ENCODE measurements at places on chromosomes 12 and 14.

- DNase-seq, result no peak
These were observed 192.8 kb upstream of the RGS6 start for GRCh38 chr14:71739273-71739990.

GRCh38 chr14:102784892-102785594, 7.8 kb downstream of the TRAF3 start:
- no peak for DNase-seq

DNA sequence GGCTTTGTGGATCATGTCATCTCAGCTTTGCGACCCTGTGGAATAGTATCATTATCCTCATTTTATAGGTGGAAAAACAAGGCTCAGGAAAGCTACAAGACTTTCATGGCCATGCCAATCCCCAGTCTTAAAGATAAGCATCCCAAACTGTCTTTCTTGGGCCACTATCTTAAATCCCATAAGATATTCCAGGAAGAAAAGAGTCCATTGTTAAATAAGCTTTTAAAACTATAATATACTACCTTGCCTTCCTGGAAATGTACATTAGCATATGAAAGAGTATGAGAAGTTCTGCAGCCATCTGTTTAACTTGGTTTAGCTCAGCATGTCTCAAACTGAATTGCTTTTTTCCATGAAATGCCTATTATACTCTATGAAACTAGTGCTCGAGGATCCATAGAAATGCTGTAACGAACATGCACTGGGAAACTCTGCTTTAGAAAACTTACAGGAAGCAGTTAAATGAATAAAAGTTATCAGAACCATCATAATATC, 77.1 kb downstream of the B4GALNT3 start:
- no peak for DNase-seq

DNA sequence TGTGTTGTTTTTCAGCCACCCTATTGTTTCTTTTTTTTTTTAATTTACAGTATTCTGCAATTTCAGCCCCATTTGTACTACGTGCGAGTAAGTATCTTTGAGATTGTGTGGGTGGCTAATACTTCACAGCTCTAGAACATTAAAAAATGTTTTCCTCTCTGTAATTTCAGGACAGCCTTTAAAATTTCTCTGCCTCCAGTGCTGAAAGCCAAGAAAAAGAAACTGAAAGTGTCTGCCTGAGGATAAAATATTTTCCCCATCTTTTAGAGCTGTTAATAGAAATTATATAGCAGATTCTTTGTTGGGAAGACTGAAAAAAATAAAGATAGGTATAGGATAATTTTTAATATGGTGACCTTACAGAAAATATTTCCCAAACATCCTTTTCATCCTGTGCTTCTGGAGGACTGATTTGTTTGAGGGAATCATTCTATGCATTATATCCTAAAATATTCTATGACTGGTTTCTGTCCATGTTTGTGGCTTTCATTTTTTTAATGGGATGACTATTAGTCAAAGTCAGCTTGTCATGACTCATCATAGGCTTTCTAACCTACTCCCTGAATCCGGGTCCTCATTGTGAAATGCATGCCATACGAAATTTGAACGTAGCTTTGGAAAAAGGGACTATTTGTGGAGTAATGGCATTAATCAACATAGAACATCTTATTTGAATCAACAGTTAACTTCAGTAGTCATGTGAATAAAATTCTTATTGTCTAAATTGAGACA, 10.8 kb upstream of the TCTN2 start:
- no peak for DNase-seq

DNA sequence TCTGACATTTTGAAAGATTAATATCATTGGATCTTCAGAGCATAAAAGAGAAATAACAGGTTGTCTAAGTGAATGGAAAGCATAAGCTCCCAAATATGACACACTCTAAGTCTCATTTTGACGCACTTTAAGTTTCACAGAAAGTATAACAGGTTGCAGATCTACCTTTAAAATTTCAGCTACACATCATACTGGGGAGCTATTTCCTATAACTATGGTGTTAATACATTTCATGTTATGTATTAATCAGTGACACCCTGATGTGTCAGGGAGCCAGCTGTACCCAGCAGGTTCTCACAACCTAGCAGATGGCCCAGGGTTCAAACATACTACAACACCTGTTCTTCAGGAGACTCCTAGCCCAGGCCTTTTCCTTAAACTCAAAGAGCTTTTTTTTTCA, 31.1 kb upstream of the TMX1 start:
- no peak for DNase-seq

GRCh38 chr12:38907201-38907923, 2.0 kb upstream of the CPNE8 start:
- DNase-seq, result no peak

DNA sequence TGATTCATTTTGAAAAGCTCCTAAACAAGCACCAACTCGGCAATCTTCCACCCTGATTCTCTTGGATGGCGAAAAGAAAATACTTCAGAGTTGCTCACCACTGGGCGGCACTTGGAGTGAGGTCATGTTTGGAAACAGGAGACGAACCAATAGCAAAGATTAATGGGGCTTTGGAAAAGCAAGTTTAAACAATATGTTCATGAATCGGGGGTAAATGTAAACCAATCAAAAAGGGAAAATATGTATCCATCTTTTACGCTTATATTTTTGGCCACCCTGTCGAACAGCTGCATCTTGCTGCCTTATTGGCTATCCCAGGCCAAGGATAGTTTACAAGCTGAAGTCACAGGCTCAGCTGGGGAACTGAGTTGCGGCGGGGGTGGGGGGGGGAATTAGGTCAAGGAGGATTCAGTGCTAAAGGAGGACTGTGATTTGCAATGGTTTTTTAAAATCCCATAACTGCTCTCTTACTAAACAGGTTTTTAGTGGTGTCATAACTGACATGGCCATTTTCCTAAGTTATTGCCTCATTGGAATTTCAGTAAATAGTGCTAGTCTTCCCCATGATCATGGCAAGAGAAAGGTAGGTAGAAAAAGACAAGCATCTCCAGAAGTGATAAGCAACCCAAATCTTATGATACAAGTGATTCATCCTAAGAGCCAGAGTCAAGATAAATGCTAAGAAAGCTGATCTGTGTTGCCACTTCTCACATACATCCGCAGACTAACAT, 210.6 kb downstream of the PHLDA1 start:
- no peak for DNase-seq

DNA sequence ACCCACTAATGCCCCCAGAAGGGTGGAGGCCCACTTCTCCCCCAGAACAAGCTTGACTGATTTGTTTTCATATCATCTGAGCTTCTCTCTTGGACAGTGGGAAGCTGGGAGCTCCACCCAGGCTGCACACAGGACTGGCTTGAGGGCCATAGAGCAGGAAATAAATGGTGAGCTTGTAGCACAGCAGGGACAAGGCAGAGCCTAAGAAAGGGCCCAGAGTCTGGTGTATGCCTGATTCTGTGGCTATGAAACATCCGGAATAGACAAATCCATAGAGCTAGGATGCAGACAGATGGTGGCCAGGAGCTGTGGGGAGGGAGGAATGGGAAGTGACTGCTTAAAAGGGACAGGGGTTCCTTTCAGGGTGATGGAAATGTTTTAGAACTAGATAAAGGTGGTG, 79.0 kb downstream of the ARL6IP4 start:
- no peak for DNase-seq

GRCh38 chr14:104939666-104940410, 15.2 kb downstream of the PLD4 start:
- no peak for DNase-seq

GRCh38 chr12:52255926-52256583, 18.4 kb upstream of the KRT86 start:
- DNase-seq, result no peak

GRCh38 chr12:120748242-120748641, 22.6 kb downstream of the ACADS start:
- DNase-seq, result no peak

GRCh38 chr12:121649819-121650353, 19.6 kb downstream of the MORN3 start:
- DNase-seq, result no peak

GRCh38 chr12:49932023-49932422, 18.5 kb upstream of the AQP2 start:
- no peak for DNase-seq

GRCh38 chr12:124706363-124706762, 139.0 kb upstream of the NCOR2 start:
- DNase-seq, result no peak

- no peak for DNase-seq
These were observed 115.3 kb downstream of the PTGER2 start for GRCh38 chr14:52429451-52429850.

GRCh38 chr14:99155173-99156089, 116.6 kb downstream of the BCL11B start:
- DNase-seq, result no peak

DNA sequence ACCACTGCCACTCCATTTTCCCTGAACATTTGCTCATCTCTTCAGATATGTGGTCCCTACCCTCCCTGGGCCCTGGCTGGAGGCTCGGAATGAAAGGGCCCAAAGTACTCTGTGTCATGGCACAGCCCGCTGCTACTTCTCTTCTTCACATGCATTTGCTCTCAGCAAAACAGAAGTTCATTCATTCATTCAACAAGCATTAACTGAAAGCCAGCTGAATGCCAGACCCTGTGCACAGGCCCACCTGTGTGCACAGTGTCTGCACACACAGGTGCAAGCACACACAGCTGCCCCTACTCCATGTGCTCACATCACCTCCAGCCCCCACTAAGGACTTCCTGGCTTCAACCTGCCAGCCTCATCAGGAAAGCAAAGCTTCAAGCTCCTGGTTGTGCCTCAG, 7.8 kb downstream of the WNT1 start:
- DNase-seq, result no peak

DNA sequence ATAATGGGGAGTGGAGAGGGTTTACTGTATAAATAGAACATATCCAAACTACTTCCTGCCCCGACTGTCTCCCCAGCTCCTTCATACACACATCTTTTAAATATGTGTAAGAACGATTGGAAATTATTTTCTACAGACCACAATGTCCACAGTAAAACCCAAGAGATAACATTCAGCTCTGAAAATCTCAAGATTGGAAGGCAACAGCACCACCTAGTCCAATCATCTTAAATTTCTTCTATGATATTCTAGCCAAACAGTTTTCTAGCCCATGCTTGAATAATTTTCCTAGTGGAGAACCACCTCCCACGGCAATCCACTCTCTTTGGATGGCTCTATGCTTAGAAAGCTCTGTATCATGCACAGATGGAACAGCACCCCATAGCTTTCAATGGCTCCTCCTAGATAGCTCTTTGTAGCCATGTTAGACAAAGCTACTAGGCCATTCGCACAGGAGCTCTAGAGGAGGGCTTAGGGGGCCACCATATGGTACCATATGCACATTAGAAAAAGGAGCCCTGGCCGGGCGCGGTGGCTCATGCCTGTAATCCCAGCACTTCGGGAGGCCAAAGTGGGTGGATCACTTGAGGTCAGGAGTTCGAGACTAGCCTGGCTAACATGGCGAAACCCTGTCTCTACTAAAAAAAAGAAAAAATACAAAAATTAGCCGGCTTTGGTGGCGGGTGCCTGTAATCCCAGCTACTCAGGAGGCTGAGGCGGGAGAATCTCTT, 18.1 kb downstream of the VDR start:
- no peak for DNase-seq

GRCh38 chr14:91352728-91353692, 64.6 kb downstream of the CCDC88C start:
- no peak for DNase-seq

GRCh38 chr14:90627478-90627877, 188.8 kb downstream of the TTC7B start:
- DNase-seq, result no peak

DNA sequence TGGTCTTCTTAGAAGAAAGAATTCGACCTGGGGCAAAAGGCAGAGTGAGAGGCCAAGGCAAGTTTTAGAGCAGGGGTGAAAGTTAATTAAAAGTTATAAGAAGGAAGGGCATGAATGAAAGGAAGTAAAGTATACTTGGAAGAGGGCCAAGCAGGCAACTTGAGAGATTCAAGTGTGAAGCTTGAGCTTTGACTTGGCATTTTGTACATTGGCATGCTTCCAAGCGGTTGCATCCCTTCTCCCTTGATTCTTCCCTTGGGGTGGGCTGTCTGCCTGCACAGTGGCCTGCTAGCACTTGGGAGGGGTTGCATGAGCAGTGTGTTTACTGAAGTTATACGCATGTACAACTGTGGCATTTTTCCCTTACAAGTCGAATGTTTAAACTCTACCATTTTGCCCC, 74.8 kb upstream of the MGAT4C start:
- DNase-seq, result no peak

DNA sequence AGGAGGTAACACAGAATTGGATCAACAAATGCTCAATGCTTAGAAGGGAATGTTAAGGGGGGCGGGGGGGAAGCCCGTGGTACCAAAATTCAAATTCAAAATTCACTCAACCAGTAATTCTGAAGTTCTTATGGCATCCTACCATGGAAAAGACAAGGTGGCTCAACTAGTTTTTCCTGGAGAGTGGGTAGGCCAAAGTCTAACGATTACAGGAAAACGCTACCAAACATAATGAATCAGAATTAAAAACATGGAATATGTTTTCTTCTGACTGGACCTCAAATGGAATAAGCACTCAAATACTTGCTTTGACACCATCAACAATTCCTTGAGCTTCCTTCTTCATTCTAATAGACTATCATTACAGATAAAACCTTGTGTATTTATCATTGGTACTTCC, 2.3 kb downstream of the NACA start:
- no peak for DNase-seq

- DNase-seq, result no peak
These were observed 67.0 kb downstream of the EML1 start for GRCh38 chr14:99860219-99860618.

GRCh38 chr12:129635021-129635685, 268.7 kb downstream of the TMEM132D start:
- DNase-seq, result no peak

DNA sequence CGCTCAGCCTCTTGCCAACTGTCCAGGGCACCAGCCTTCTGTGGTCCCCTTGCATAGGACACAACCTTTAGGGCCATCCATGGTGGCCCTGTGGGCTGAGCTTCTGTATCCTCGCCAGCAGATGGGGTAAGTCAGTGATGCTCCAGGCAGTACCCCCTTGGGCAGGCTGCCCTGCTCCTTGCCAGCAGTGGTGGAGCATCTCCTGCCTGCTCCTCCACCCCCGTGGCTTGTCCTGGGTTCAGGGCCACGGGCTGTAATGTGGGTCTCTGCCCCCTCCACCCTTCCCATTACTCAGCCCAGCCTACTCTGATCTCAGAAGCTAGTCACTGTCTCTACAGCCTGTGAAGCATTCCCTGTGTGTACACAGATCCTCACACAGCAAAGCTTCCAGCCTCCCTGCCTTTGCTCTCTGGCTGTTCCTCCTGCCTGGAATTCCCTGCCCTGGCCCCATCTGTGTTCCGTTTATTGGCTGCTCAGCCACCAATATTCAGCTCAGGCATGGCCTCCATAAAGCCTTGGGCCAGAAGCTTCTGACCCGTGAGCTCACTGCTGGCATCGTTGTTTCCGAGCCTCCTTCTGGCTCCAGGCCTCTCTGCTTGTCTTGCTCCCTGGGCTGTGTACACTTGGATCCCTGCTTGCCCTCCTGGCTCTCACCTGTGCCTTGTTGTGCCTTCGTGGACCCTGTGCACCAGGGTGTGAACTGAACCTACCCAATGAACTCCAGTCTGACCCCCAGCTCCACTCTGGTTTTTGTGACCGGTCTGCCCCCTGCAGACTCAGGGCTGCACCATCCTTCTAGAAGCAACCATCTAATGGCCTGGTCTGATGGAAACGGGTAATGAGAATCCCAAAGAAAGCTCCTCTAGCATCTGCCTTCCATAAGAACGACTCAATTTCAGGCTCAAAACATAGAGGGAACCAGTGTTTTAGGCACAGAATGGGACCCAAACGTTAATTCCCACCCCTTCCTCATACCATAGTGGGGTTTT, 177.0 kb upstream of the PRMT8 start:
- no peak for DNase-seq

Data from effector CD8-positive, alpha-beta T cell (primary cell).